Activated CD8-positive, alpha-beta memory T cell treated with anti-CD3 and anti-CD28 coated beads for 24 hours (primary cell): ENCODE measurements at places on chromosomes 2 and 18.

GRCh38 chr2:216070195-216070594 lies 11.4 kb downstream of the PECR start:
- no peak for DNase-seq

DNA sequence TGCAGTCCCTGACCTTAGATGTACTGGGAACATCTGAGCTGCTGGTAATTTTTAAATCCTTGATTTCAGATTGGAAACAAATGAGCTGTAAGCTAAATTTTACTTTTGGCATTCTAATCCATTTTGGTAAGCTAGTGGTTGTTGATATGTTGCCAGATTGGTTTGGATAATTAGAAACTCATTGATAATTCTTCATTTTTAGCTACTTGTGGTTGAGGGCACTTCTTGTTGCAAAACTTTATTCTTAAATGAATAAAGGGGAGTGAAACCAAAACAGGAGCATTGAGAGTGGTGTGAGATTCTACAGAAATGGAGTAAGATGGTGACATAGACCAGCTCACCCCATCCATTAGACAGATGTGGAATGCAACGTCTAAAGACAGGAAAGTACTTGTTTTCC lies 64.5 kb downstream of the ITGB1BP1 start:
- DNase-seq: no peak

- DNase-seq: no peak
Observed at GRCh38 chr2:234345921-234346320, 151.0 kb downstream of the ARL4C start.

DNA sequence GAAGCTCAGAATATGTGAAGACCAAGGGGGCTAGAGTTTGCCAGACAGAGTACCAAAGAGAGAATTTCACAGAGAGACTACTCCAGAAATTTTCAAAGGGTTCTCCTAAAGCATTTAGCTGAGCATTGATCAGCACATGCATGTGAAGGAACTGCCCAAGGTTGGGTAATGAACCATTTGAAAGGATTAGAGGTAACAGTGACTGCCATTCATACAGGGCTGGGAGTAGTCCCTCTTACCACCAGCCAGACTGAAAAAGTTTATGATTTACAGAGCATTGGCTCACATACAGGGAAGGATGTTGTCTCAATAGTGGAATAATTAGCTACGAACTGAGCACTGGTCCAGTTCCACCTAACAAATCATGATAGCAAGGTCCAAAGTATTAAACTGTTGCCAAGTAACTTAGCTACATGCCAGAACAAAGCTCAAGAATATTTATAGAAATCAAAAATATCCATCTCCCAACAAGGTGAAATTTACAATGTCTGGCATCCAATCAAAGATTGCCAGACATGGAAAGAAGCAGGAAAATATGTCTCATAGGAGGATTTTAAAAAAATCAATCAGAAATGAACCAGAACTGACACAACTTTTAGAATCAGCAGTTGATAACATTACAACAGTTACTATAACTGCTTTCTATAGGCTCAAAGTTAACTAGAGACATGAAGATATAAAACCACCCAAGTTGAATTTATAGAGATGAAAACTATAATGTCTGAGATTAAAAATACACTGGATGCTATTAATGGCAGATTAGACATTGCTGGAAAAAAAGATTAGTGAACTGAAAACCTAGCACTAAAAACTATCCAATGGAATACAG lies 25.7 kb upstream of the RNF103 start:
- no peak for DNase-seq
